Osteoblast (primary cell): ENCODE measurements at places on chromosomes 1 and 21. TPM values are rescaled to one million over a fixed set of nuclear protein-coding genes. Genes with fewer than 3 reads are reported as not detected.

Gene C1orf74
- total RNA-seq: 2.5 and 3.5 TPM in 2 replicates

Gene PTGER3
- not detected in 2 replicates for total RNA-seq

Gene CA6
- not detected in 2 replicates for total RNA-seq

Gene MX2
- total RNA-seq: 12.4 and 14.5 TPM in 2 replicates

Gene DMAP1
- 19.4 and 19.9 TPM in 2 replicates for total RNA-seq

Gene SPRR2E
- total RNA-seq: not detected in 2 replicates

Gene OR6K3
- not detected in 2 replicates for total RNA-seq

Gene ZBTB8A
- 9.8 and 10.6 TPM in 2 replicates for total RNA-seq
